Stimulated activated CD4-positive, alpha-beta T cell treated with anti-CD3 and anti-CD28 coated beads, Interleukin-15, amount 100 ng/mL, for 1 hour (primary cell): ENCODE measurements at places on chromosomes 6 and 20.

DNA sequence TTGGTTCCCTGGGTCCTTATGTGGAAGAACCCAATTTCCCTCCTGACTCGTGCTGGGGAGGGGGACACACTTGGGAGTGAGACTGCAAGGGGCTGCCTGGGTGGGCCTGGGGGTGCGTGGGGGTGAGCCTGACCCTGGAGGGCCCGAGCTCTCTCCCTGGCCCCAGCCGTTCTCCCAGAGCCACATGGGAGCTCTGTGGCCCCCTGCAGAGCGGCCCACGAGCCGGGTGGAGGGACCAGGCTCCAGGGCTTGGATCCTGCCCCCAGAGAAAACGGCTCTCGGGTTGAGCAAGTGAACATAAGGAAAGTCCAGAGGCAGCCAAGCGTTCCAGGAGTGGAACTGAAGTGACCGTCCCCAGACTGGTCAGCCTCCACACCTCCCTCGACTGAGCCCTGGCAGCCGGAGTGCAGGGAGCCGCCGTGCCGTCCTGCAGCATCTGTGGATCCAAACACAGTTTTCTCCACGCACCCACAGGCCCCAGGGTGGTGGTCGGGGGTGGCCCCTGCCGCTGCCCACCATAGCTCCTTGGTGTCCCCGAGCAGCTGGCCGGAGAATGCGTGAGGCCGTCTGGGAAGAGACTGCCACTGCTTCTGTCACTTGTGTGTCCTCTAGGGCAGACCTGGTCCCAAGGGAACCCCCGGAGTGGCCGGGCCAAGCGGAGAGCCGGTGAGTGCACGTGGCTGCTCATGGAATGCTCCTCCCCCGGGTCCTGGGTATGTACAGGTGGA is 10.6 kb downstream of the COL9A3 start:
- no peak for DNase-seq

DNA sequence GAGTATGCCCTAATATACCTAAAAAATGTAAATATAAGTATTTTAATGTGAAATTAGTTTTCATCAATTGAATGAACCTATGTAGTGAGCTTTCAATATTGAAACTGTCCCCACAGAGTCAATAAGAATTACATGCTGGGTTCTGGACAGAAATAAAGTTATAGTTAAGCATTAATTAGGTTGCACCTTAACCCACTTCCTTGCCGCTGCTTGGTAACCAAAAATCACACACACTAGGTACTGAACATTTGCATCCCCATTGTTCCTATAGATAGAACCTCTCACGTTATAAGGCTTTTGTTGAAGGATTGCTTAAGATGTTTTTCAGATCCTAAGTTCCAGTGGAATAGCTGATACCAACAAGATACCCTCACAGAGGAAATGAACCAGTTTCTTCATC is 237.1 kb upstream of the OPRM1 start:
- DNase-seq: no peak

- peak; percentile 55 for DNase-seq
Observed at GRCh38 chr6:169789944-169790927, 38.8 kb downstream of the ERMARD start.

DNA sequence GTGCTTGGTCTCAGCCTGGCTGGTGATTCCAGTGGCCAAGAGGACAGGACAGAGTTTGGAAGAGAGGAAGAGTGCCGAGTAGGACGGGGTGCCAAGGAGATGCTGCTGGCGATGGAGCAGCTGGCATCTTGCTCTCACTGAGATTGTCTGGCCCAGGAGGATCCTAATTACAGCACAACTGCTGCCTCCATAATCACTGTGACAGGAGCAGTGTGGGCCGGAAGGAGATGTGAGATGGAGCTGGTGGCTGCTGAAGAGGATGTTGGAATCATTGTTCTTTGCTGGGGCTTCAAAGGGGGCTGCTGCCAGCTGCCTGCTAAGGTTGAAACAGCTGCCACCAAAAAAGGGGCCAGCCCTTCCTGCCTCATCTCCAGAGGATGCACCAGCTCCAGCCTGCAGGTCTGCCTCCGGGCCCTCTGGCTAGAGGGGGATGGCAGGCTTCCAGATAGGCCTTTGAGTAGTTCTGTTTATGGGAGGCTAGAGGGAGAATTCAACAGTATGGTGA is 214.4 kb downstream of the RNF144B start:
- no peak for DNase-seq
